ENCODE measurements at places on chromosomes 7 and 10.

- peak; percentile 86 for DNase-seq
Measured at GRCh38 chr7:34354899-34355298, 303.1 kb upstream of the NPSR1 start.

DNA sequence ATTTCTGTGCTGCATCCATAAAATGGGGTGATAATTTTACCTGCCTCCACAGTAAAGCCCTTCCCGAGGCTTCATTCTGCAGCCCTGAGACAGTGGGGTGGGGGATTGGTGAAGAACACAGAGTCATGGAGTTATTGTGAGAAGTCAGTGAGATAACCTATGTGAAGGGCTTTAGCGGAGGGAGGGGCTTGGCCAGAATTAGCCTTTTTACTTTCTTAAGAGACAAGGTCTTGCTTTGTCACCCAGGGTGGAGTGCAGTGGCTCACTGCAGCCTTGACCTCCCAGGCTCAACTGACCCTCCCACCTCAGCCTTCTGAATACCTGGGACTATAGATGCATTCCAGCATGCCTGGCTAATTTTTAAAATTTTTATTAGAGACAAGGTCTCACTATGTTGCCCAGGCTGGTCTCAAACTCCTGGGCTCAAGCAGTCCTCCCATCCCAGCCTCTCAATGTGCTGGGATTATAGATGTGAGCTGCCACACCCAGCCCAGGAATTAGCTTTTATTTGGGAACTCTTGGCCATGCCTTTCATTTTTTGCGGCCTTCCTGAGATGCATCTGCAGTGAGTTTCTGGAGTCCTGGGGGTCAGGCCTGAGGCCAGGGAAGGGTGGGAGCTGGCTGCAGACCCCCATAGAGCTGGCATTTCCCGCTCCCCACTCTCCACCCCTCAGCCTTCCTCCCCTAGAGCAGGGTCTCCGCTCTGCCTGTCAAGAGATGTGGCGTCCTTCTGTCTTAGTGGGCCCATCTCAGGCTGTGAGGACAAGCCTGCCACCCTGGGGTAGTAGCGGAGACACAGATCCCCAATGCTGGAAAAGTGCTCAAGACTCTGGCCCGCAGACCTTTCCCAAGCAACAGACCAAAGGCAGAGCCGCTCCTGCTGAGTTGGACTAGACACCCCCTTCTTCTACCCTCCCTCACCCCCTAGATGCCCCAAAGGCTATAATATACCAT, 77.0 kb downstream of the ZMIZ1 start:
- DNase-seq = peak; percentile 74

GRCh38 chr7:103888603-103889153, 100.8 kb downstream of the RELN start:
- no peak for DNase-seq

- no peak for DNase-seq
Measured at GRCh38 chr7:154566877-154567276, 436.0 kb downstream of the PAXIP1 start.

DNA sequence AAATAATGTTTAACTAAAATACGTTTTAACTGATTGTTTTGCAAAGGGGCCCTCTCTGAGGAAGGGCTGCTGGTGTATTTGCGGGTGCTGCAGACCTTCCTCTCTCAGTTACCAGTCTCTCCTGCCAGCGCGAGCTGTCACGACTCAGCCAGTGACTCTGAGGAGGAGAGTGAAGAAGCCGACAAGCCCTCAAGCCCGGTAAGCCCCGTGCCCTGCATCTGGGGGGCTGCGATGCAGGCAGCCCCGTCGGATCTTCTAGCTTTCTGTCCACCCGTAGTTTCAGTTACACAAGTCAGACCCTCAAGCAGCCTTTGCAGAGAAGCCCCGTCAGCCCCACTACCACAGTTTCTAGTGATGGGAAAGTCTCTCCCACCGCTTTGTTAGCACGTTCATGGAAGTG, 45.1 kb downstream of the UBE3C start:
- DNase-seq = no peak

GRCh38 chr10:124576526-124577420, 115.2 kb downstream of the LHPP start:
- no peak for DNase-seq

GRCh38 chr10:85548034-85548433, 818.6 kb downstream of the GRID1 start:
- DNase-seq = peak; percentile 27
